Activated CD4-positive, alpha-beta T cell treated with anti-CD3 and anti-CD28 coated beads, Interleukin-2, amount 50 U/mL, for 1 hour (primary cell): ENCODE measurements at places on chromosomes 16 and 17.

GRCh38 chr17:9817086-9817485 lies 4.8 kb downstream of the GSG1L2 start:
- DNase-seq: no peak

GRCh38 chr17:47287068-47287467 lies 33.4 kb downstream of the ITGB3 start:
- no peak for DNase-seq

- no peak for DNase-seq
These were observed 12.4 kb downstream of the LUC7L3 start for GRCh38 chr17:50731575-50732460.

- no peak for DNase-seq
These were observed 18.0 kb upstream of the ABCA5 start for GRCh38 chr17:69344939-69345338.

DNA sequence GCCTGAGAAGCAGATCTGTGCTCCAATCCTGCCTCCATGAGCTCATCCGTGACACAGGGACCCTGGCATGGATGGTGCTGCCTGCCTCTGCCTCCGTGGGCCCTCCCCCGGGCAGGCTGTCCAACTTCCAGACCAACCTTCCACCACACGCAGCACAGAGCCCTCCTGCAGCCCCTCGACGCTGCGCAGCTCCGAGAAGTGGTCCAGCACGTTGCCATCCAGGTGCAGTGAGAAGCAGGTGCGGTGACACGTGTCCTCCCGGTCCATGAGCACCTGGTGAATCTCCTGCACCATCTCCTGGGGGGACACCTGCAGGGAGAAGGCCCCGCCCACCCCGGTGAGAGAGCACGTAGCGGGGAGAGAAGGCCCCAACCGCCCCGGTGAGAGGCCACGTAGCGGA lies 8.4 kb downstream of the CLUH start:
- no peak for DNase-seq

- DNase-seq: no peak
These were observed 24.0 kb upstream of the CACNG1 start for GRCh38 chr17:67020293-67020766.

DNA sequence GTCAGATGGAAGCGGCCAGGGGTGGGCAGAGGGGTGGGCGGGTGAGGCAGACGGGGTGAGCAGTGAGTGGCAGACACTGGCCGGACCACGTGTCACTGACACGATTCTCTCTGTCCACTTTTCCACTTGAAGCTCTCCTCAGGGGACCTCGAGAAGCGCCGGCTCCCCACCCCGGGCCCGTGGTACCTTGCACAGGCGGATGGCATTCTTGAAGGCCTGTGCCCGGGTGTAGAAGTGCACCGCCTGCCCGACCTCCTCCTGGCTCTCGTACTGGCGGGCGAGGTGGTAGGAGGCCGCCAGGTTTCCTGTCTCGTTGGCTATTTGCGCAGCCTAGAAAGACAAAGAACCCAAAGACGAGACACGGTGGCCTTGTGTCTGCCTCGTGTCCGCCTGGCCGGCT lies 9.1 kb upstream of the TMEM204 start:
- no peak for DNase-seq

DNA sequence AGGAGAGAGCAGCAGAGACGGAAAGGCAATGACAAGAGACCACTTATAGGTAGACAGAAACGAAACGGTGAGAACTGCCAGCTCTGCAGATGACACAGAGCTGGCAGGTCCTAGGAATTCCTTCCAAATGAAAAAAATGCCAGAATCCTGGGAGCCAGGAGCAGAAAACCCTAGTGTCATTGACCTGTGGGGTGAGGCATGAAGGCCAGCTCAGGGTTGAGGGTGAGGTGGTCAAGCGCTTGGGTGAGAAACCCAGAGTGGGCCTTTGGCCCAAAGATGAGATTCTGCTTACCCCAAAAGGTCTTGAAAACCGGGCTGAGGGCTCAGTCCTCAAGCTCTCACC lies 9.2 kb downstream of the HIC1 start:
- DNase-seq: no peak

- DNase-seq: no peak
These were observed at the start of gene CTF1 for GRCh38 chr16:30896261-30896888. CTF1 (plus strand) TSS chr16:30896614; CDS start chr16:30896644, 30 bp downstream.
